ENCODE measurements at places on chromosomes 6 and 20.
A peak's percentile ranks its signal among the peaks of the same experiment; 100 is the strongest.

DNA sequence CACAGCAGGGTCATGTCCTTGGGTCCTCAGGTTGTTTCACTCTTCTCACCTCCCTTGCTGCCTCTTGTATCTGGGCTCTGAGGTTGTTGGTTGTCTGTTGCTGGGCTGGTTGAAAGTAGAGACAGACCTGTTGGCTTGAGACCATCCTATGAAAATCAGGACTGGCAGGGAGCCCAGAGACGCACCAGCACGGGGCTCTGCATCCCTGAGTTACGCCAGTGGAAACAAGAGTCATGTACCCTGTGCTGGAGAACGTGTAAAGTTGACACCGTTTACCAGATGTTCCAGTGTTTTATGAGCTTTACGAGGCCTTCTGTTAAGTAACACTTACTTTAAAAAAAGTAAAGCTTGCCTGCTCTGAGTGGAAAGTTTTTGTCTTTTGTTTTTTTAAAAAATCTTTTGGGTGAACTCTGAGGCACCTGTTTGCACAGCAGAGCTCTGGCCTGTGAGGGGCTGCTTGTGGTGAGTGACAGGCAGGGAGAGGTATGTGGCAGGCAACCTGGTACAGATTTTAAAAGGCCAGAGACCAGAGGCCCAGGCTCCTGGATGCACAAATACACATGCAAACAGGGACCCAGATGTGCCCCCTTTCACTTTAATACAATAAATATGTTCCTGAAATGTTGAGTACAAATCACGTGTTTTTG lies 260.0 kb upstream of the SUPT3H start:
- no peak for DNase-seq

- no peak for DNase-seq
Observed at GRCh38 chr6:125274935-125275334, 26.8 kb downstream of the HDDC2 start.

DNA sequence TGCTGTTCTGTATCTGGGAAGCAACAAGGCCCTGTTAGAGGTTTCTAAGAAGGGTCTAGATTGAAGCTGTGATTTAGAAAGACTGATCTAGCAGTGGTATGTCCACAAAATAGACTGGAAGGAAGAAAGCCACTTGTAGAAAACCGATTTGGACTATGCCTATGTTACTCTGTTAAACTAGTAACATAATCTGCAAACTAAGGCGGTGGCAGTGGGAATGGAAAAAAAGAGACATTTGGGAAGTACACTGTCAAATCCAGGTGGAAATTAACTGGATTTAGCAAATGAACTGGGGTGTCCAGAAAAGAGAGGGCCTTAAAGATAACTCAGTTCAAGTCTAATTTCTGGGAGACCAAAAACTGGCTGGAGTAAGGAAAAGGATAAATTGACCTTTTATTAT lies 11.6 kb downstream of the ILRUN start:
- no peak for DNase-seq

DNA sequence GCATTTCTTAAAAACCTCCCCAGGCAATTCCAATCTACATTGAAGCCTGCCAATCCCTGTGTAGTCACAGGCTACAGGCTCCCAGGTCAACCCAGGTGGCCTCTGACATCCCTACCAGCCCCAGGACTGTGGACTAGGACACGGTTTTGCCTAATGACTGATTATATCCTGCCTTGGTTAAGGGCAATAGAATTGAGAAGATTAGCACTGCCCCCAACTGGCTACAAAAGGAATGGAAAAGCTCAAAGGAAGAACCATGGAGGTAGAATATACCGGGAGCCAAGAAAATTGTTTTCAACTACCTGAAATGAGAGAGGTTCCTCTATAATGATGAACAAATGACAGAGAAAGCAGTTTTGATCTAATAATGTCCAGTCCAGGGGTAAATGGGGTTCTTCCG lies 421.1 kb upstream of the AGPAT4 start:
- no peak for DNase-seq

DNA sequence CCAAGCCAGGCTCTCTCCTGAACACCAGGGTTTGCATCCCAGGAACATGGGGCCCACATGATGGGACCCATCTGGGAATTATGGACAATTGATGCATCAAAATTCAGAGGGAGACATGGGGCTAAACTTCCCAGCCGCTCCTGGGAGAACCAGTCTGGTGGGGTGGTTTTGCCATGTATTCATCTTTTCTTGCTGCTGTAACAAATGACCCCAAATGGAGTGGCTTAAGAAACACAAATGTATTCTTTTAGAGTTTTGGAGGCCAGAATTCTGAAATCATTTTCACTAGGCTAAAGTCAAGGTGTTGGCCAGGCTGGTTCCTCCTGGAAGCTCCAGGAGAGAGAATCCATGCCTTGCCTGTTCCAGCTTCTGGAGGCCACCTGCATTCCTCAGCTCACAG lies 6.5 kb downstream of the SLC13A3 start:
- DNase-seq, result no peak

DNA sequence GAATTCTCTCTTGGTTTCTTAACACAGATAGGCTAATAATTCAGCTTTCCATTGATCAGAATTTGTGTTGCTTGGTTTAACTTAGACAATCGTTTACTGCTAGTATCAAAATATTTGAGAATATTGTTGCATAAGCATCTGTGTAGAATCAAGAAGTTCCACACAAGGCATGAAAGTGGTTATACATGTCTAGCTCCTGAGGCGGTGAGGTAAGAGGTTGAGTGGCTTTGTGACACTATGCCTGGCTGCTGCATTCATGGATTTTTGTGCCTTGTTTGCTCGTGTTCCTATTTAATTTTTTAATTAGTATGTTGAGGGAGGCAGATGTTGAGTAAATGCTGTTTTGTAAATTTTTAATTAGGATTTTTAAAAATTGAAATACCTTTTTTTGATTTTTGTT lies 10.2 kb downstream of the PKIB start:
- DNase-seq, result no peak

DNA sequence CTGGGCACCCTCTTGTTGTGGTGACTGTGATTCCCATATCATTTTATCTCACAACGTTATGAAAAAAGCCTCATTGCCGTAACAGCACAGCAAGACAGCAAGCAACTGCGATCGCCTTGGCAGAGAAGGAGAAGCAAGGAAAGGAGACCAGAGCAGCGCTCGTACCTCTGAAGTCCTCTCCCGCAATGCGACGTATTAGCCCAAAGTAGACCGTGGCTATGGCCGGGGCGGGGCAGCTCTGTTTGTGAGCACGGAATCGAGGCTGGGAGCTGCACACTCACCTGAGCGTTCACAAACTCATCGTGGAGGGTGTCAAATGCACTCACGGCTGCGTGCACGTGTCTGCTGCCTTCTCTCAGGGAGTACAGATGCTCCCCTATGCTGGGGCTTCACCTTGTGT lies 76.1 kb downstream of the YTHDF1 start:
- no peak for DNase-seq

- no peak for DNase-seq
Observed at GRCh38 chr6:144140867-144141266, 9.4 kb upstream of the STX11 start.

DNA sequence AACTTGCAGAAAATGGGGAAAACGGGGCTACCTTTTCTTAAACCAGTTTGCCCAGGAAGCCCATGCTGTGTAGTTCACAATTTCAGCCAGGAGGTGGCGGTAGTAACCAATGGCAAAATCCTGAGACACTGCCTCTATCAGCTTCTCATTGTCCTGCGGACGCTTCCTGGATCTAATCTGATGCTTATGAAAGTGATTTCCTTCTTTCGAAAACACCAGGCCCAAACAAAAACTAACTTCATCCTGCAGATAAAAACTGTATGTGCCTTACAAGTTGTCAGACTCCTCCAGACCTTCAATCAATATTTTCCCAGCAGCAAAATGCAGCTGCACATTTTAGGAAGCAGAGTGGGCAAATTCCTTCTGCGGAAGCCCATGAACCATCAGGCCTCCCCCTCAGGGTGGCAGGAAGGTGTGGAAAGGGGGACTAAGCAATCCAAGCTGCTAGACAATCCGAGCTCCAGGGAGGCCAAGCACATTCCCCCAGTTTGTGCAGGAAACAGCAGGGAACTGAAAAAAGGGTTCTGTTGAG lies 88.5 kb downstream of the LY86 start:
- peak; percentile 73 for DNase-seq

- DNase-seq, result no peak
Observed at GRCh38 chr6:139409026-139409425, 34.6 kb upstream of the CITED2 start.

DNA sequence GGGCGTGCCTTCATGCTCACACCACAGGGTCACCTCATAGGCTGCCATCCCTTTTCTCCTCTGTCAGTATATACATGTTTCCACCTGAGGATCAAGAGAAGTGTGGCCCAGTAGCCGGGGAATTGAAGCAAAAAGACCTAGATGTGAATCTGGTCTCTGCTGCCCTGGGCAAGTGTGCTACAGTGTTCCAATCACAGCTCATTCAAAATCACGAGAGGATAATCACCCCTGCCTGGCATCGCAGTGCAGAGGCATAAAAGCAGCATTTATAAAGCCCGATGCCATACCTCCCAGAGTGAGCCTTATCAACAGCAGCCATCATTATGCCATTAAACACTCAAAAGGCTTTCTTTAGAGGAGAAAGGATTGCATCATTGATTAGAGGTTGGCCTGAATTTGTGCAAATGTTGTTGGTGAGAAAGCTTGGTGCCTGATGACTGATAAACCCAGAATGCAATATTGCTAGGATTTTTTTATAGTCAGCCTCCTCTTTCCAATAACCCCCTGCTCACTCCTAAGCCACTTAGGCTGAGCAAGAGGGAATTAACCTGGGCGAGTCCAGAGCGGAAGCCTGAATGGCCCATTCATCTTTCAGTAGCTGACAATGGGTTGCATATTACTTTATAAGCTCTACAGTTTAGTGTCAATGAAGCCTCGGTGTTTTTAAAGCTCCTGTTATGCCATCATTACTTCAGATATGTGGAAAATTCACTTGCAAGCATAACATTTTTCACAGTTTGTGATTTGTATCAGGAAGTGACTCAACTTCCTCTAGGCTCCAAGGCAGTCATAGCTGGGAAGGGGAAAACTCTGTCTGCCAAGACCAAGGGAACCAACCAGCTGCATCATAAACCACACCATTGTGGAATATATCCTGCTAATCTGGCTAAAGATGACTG lies 92.5 kb upstream of the NXT1 start:
- DNase-seq, result no peak

DNA sequence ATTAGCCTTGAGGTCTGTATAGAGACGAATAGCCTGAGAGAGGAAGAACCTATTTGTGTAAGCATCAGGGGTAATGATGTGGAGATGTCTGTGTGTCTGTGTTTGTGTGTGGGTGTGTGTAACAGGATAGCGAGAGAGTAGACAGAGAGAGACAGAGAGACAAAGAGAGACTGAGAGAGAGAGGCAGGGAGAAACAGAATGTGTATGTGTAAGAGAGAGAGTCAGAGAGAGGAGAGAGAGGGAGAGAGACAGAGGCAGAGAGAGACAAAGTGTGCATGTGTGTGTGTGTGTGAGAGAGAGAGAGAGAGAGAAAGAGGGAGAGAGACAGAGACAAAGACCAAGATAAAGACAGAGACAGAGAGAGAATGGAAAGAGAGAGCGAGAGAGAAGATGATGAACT lies 396.1 kb downstream of the PAX1 start:
- DNase-seq, result no peak

DNA sequence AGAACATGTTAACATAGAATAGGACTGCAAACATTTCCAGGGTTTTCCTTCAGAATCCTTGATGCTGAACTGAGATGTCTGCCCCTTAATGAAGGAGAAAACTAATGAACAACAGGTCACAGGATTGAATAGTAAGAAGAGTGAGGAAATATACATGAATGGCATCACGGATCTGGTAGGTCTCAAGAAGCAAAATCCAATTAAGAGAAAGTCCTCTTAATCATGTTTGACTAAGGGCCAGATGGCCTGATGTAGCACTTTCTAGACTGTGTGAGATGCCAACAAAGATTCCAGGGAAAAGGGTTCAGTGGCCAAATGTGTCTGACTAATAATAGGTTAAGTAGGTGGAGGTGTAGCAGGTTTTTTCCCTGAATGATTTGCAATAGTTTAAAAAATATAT lies 13.7 kb upstream of the SHPRH start:
- no peak for DNase-seq

GRCh38 chr20:46870041-46870440 lies 24.6 kb upstream of the EYA2 start:
- no peak for DNase-seq

DNA sequence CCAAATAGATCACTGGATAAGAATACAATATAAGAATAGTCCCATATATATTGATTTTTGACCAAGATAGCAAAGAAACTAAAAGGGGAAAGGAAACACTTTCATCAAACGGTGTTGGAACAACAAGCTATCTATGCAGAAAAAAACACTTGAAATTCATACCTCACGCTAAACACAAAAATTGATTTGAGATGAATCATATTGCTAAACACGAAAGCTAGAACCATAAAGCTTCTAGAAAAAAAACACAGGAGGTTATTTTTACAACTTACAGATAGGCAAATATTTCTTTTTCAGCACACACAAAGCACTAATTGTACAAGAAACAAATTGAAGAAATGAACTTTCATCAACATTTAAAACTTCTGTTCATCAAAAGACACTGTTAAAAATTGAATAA lies 36.7 kb upstream of the TMEM14A start:
- DNase-seq, result no peak

DNA sequence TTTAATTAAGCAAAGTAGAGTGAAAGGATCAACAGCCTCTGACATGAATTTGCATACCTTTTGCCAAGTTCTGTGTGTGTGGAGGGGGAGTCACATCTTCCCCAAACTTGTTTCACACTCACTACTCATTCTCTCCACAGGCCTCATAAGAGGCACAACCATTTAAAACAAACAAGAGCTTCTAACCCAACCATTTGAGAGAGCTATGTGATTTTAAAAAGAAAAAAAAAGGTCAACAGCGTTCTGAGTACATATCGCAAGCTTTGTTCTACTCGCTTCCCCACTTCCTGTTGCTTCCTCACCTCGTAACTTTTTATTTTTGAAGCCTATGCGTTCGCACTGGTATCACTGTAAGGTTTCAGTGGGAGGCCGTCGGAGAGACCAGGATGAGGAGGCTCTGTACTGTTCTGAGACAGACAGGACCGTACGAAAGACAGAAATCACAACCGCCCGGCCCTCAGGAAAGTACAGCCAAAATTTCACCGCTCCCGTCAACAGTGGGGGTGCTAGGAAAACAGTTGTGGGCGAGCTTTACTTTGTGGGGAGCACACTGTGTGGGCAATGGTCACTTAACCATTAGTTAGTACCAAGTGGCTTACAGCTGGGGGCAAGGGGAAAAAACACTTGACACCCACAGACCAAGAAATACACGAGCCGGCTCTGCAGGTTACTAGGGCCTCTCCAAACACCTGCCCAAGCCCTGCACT lies 61.3 kb downstream of the TRERF1 start:
- DNase-seq, result peak; percentile 45

GRCh38 chr6:139847457-139847813 lies 473.0 kb upstream of the CITED2 start:
- no peak for DNase-seq

GRCh38 chr6:107657755-107658461 lies 166.2 kb downstream of the SCML4 start:
- peak; percentile 18 for DNase-seq
